Kidney epithelial cell (primary cell): ENCODE measurements at places on chromosomes 5 and 9.
A peak's percentile ranks its signal among the peaks of the same experiment; 100 is the strongest.

DNA sequence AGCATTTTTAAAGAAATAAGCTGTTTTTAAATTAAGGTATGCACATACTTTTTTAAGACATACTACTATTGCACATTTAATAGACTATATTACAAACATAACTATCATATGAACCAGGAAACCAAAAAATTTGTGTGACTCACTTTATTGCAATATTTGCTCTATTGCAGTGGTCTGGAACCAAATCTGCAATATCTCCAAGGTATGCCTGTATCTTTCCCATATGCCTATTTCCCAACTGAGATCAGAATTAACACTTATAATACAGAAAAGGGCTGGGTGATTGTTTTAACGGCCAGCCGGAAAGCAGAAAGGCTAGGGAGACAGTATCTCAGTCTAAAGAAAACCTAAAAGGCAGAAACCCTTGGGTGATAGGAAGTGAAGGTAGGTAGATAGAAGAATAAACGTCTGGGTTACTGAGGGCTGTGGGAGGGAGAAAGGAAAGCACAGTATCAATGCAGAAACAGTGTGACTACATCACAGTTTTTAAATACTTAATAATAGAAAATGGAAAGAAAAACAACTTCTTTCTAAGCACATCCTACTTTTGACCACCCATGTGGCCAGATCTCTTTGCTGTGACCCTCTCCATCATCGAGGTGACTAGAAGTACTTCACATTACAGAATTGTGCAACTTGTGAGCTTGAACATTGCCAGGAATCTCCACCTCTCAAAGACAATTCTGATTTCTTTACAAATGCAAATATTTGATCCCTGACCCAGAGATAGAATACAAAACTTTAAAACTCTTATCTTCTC is 126.4 kb downstream of the LPAR1 start:
- no peak for DNase-seq

- DNase-seq: no peak
Measured at GRCh38 chr9:69455311-69455710, 130.3 kb downstream of the ENTREP1 start.

- DNase-seq: peak; percentile 37
Measured at GRCh38 chr5:96259151-96259772, 173.8 kb downstream of the PCSK1 start.

DNA sequence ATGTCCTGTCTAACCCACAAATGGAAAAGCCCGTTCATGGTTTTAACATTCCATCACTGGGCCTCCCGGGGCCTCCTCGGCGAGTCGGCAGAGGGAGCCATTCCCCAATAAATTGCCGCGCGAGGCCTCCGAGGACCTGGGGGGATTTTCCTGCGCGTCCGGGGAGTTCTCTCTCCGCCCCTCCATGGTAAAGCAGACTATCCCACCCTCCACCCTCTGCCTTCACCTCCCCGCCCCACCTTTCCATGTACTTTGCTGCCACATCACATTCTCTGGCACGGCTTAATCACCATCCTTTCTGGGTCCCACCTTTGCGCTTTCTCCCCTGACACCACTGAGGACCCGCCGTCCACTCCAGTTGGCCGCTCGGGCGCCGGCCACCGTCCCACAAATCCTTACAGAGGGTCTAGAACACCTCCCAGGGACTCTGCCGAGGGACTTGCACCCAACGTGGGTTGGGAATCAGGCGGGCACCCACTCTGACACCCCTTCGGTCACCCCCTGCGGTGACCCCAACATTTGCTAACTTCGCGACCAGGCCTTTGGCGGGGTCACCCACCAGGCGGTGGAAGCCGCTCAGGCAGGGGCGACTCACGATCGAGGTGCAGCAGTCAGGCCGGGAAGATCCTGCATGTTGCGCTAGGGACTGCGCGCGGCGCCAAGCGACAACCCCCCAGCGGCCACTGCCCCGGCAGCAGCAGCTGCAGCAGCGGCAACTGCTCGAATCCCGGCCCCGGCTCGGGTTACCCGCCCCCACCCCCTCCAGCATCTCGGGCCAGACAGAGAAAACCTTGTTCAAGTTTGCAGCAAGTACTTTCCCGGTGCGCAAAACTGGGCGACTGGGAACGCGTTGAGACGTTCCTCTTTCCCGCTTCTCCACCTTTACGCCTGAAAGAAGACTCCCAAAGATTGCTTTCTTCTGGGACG is at the start of gene MEGF10:
Gene MEGF10 (plus strand): TSS at position 778 of the 927 bp plus-strand sequence. CDS start 40,513 bp downstream, outside the sequence.
- no peak for DNase-seq

GRCh38 chr9:134190232-134191121 is 26.1 kb upstream of the RNU6ATAC start:
- DNase-seq: no peak
